Upper lobe of left lung (tissue), 6 donors: ENCODE measurements at places on chromosomes 1 and 21.

- no peak for DNase-seq
Measured at GRCh38 chr1:25669781-25670567, 53.4 kb downstream of the MAN1C1 start.

- DNase-seq, result no peak
Measured at GRCh38 chr1:180937624-180938225, 25.0 kb downstream of the KIAA1614 start.

- DNase-seq, result no peak
Measured at GRCh38 chr1:171883849-171884248, 42.6 kb downstream of the DNM3 start.

- DNase-seq, result no peak
Measured at GRCh38 chr1:46547481-46548383, 3.7 kb downstream of the KNCN start.

DNA sequence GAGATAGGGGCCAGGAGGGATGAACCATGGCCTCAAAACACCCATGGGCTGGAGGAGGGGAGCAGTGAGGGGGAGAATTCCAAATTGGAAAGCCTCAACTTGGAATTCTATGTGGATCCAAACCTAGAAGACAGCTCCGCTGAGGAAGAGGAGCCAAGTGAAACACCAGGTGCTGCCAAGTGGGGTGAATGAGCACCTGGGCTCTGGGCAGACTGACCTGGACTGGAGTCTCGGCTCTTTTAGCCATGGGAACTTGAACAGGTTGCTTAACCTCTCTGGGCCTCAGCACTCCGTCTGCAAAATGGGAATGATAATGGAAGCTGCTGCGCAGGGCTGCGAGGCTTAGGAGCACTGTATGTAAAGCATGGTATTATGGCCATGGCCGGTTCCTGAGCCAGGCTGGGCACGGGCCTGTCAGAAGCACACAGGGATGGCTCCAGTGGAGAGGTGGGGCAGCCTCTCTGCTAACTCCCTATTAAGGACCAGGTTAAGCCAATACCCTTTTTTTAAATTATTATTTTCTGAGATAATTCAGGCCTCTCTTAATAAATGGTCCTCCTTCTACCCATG lies 81.5 kb downstream of the SYT2 start:
- no peak for DNase-seq

- DNase-seq, result no peak
Measured at GRCh38 chr1:204104331-204105130, 31.6 kb downstream of the SOX13 start.

- no peak for DNase-seq
Measured at GRCh38 chr1:109167001-109167506, 46.7 kb upstream of the SARS1 start.

GRCh38 chr1:14519976-14520375 lies 78.5 kb upstream of the KAZN start:
- DNase-seq, result no peak

- DNase-seq, result no peak
Measured at GRCh38 chr1:157852476-157852875, 10.9 kb upstream of the CD5L start.

DNA sequence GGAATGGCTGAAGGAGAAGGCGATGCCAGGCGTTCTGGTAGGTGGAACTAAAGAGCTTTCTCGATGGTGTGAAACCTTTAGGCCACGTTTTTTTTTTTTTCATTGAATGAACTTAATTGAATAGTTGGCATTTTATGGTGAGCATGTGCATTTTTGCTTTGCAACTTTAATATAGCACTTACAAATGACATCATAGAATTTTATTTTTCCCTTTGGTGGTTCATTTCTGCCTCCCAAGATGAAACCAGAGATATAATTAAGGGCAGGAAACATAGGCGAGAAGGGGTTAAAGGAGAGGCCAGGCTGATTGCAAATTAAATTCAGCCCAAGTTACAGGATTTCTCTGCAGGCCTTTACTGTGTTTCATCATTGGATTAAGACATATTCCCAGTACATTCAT lies 85.5 kb upstream of the L1TD1 start:
- no peak for DNase-seq

DNA sequence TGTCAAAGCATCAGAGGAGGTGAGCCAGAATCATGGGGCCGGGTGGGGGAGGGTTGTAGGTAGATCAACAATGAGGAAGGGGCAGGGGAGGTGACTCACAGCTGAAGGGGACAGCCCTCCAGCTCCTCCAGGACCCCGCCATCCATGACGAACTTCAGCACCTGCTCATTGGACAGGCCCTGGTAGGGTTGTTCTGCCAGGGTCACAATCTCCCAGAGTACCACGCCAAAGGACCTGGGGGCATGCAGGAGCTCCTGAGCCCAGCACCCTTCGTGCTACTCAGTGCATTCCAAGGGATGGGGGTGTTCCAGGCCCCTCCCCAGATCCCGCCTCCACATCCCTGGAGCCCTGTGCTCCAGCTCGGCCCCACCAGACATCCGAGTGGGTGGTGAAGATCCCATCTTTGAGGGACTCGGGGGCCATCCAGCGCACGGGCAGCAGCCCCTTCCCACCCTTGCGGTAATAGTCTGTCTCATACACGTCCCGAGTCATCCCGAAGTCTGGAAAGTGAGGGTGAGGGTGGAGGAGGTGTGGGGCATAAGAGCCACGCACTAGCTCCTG lies 17.5 kb downstream of the INSRR start:
- DNase-seq, result no peak

DNA sequence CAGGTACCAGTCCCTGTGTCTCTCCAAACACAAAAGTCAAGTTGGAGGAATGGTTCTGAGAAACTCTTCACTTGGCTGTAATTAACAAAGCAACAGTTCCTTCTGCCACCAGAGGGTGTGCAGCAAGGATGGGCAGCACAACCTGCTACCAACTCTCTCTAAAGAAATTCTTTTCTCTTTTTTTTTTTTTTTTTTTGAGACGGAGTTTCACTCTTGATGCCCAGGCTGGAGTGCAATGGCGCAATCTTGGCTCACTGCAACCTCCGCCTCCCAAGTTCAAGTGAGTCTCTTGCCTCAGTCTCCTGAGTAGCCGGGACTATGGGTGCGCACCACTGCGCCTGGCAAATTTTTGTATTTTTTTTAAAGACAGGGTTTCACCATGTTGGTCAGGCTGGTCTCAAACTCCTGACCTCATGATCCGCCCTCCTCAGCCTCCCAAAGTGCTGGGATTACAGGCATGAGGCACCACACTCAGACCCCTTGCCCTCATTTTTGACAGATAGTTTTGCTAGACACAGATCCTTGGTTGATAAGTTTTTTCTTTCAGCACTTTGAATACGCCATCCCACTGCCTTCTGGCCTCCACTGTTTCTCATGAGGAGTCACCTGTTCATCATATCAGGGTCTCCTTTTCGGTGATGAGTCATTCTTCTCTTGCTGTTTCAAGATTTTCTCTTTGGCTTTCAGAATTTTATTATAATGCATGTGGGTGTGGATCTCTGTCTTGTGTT lies 12.1 kb upstream of the DEGS1 start:
- DNase-seq, result peak; percentile 58

GRCh38 chr1:182198006-182198605 lies 136.6 kb upstream of the ZNF648 start:
- no peak for DNase-seq

- DNase-seq, result no peak
Measured at GRCh38 chr1:61583703-61584102, 141.2 kb downstream of the TM2D1 start.

DNA sequence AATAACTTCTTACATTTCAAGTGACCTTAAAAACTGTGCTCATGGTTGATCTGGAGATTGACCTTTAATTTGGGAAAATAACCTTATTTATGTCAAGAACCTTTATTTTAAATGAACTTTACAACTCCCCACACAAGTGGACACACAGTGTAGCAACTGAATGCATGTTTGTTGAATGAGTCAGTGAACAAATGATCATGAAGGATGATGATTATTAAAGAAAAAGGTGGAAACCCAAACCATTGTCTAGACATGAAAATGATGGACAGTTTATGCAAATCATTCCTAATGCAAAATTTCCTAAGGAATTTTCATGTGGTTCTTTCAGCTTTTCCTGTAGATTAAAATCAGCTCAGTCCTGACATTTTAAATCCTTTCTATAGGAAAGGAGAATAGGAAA lies 439.8 kb upstream of the RUNX1 start:
- no peak for DNase-seq

GRCh38 chr1:2014741-2015735 lies 4.1 kb upstream of the GABRD start:
- DNase-seq, result no peak

DNA sequence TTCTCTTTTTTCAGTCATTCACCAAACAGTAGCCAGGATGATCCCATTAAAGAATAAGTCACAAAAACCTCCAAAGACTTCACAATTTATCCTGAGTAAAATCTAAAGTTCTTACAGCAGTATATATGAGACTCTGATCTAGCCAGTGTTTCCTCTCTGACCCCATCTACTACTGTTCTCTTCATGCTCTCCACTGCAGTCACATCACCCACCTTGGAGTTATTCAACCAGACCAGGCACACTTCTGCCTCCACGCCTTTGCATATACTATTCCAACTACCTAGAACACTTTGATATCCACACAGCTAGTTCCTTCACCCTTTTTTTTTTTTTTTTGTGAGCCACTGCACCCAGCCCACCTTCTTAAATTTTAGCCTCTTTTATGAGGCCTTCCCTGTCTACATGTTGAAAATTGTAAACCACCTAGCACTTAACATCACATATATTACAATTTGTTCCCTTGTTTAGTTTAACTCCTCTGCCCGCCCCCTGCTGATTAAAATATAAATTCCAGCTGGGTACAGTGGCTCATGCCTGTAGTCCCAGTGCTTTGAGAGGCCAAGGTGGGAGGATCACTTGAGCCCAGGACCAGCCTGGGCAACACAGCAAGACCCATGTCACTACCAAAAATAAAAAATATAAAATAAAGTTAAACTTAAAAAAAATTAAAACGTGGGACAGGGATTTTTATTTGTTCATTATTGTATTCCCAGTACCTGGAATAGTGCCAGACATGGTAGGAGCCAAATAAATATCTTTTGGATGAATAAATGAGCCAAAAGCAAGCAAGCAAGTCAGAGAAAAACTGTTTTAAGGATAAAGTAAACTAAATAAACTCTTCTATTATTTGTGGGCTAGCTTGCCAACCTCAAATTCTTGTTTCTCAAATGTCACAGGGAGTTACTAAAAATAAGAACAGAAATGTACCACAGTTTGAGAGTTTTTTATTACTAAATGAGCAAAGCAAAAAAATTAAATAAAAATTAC lies 35.2 kb upstream of the MUTYH start:
- DNase-seq, result no peak

GRCh38 chr1:117122330-117123025 lies 929 bp upstream of the TRIM45 start:
- DNase-seq, result no peak

DNA sequence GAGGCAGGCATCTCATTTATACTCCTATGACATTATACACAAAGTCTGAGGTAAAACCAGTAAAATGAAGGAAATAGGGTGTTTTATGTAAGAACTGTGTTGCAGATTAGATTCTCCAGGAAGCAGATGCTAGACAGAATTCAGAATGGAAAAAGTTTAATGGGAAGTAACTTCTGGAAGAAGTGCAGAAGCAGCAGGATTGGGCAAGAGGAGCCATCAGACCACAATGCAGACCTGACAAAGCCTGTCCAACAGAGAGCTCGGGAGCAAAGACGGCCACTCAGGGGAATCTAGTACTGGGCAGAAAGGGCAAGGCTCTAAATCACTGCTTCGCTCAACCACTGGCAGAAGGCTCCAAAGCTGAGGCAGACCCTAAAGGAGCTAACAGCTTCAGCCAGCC lies 33.7 kb downstream of the FBXO42 start:
- DNase-seq, result no peak

GRCh38 chr1:36708587-36708986 lies 225.9 kb upstream of the CSF3R start:
- DNase-seq, result no peak

DNA sequence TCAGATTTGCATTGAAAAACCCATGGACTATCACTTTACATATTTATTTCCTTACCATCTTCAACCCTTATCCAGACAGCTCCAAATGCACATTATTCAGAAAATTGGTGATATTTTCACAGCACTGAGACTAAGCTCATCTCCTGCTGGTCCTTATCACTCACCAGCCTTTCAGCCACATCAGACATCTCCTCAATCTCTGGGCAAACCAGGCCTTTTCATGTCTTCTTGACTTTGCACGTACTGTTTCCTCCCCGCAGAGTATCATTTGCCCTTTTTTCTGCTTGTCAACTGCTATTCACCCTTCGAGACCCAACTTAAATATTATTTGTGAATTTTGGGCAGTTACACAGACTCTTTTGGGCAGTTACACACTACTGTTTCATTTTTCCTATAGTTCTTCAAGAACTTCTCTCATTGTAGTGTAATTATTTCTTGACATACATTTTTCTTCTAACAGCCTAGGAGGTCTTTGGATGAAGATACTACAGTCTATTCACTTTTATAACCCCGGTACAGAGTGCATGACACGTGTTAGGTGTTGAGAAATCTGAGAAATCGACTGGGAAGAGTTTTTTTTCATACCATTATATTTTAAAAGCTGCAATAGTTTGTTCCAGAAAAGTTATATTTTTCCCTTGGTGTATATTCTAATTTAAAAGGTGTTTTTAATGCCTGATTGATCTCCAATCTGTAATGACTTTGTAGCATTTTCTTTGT lies 98.0 kb downstream of the FGGY start:
- no peak for DNase-seq

- peak; percentile 75 for DNase-seq
Measured at GRCh38 chr1:43858324-43858723, 75.3 kb upstream of the ARTN start.
